ENCODE measurements at places on chromosomes 11 and 22.

DNA sequence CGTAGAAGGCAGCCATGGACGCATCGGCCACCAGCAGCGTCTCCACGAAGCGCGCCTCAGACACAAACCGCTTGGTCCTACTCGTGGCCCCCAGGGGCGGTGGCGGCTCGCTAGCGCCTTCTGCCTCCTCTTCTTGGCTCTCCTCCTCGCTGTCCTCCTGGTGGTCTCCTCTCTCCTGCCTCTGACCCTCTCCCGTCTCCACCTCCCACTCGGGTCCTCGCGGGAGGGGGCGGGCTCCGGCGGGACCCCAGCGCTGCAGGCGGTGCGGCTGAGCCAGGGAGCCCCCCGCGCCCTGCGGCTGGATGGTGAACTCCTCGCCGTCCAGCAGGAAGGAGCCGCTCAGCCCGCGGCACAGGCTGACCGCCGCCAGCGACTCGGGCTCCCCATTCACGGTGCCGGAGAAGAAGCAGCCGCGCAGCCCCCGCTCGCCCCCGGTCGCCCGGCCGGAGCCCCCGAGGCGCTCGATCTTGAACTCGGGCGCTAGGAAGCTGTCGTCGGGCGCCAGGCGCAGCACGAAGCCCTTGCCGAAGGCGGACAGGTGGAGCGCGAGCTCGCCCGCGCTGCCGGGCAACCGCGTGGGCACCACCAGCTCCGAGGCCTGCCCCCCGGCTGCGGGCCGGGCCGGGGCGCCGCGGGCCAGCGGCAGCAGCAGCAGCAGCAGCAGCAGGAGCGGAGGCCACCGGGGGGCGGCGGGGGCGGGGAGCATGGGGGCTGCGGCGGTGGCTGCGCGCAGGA lies 661 bp downstream of the ADAMTS8 start:
- no peak for DNase-seq

GRCh38 chr11:12485328-12485727 lies 108.0 kb downstream of the PARVA start:
- no peak for DNase-seq

- no peak for DNase-seq
Measured at GRCh38 chr11:103729617-103730016, 306.8 kb upstream of the DDI1 start.

- no peak for DNase-seq
Measured at GRCh38 chr11:69325446-69325845, 31.5 kb downstream of the MYEOV start.

DNA sequence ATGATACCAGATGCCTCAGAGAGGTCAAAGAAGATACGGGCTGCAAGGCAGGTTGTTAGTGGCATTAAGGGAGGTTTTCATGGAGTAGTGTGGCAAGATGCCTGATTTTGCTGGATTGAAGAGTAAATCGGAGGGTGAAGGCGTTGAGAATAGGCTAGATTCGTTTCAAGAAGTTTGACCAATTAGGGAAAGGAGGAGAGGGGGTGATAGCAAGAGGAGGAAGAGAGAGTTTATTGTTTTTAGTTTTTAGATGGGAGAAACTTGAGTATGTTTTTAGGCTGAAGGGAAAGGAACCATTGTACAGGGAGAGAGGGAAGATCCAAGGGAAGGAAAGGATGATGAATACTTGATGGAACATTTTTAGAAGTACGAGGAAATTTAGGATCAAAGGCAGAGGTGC lies 16.5 kb downstream of the CSTPP1 start:
- no peak for DNase-seq

- DNase-seq: no peak
Measured at GRCh38 chr11:11588243-11588642, 33.6 kb downstream of the GALNT18 start.

- DNase-seq: no peak
Measured at GRCh38 chr11:69499186-69499917, 17.9 kb downstream of the LINC01488 start.

DNA sequence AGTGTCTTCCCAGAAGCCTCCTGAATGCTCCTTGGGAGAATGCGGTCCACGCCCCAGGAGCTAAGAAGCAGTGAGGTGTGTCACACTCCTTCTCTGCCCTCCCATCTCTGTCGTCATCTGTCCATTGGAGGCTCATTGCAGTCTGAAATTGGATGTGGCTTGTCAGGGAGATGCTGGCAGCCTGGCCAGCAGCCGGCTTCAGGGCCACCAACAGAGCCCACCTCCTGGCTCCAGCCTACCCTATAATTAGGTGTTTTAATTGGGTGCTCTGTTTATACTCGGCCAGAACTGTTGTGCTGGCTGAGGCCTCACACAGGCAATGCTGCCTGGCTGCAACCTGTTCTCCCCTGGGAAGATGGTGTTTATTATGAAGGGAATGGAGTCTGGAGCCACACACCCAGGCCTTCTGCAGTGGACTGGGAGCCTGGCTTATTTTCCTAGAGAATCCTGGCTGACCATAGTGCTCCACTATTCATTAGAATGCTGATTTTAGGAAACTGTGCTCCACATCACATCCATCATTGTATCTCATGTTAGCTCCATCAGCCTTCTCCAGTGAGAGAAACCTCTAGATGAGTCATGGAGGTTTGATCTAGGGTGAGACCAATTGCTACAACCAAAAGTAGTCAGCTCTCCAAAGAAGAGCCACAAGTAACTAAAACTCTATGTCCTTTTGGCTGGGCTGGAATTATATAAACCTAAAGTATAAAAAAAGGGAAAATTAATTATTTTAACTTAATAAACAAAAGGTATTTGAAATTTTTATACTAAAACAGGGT lies 86.8 kb upstream of the CRTAM start:
- DNase-seq: no peak

GRCh38 chr22:44941207-44941606 lies 68.6 kb downstream of the PHF21B start:
- no peak for DNase-seq

- DNase-seq: no peak
Measured at GRCh38 chr11:83744620-83745192, 458.5 kb upstream of the CCDC90B start.

DNA sequence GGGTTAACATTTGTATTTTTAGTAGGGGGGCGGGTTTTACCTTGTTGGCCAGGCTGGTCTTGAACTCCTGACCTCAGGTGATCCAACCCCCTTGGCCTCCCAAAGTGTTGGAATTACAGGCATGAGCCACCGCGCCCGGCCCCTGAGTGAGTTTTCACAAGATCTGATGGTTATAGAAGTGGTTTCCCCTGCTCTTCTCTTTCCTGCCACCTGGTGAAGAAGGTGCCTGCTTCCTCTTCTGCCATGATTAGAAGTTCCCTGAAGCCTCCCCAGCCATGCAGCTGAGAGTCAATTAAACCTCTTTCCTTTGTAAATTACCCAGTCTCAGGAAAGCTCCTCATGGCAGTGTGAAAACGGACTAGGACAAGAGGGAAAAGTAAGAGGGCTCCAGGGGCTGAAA lies 259.1 kb upstream of the PLET1 start:
- DNase-seq: no peak

DNA sequence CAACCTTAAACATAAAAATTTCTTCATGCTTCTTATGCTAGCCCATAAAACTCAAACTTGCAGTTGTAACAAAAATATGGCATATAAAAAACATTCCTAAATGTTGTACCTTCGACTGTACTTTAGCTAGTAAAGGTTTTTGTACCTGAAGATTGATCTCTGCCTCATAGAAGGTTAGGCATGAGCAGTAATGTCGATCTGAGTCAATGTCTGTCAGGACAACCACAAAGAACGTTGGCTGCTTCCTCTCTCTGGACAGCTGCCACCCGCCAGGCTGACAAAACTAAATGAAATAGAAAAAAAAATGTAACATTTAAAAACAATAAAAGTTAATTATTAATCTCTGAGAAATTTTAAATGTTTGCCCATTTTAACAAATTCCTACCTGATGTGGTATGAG lies 251.3 kb downstream of the SBF2 start:
- DNase-seq: no peak

DNA sequence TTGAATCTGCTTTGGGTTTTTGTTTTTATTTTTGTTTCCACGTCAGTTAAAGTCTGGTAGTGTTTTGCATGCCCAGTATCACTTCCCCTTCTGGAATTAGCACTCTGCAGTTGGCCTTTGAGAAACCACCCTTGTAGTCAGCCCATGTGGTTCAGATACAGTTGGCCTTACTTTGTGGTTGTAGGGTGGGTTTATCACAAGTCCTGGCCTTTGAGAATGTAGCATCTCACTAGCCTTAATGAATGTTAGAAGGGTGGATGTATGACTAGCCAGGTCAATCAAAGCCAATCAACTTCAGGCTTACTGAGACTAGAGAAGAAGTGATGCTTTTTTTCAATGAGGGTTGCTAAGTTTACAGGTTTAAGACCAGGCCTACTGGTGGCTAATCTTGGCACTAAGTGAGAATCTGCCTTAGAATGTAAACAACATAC lies 19.8 kb downstream of the ARL14EP start:
- no peak for DNase-seq

GRCh38 chr11:45369313-45369712 lies 83.2 kb upstream of the SYT13 start:
- no peak for DNase-seq

GRCh38 chr22:17981497-17981896 lies 42.9 kb downstream of the MICAL3 start:
- DNase-seq: no peak

DNA sequence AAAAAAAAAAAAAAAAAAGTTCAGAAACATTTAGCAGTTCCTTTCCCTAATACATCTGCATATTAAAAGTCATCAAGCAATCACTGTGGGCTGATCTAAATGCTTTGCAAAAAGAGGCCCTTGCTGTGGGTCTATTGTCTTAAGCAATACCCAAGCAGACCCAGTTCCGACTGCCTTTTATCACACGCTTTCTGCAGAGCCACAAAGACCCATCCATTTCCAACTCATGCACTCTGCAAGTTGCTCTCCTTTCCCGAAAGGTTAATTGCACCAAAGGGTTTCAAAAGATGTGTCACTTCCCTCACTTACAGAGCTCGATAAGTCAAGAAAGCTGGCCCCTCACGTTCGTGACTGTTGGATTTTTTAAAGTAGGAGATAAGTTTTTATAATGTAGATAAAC lies 138.9 kb downstream of the MPPED1 start:
- no peak for DNase-seq

DNA sequence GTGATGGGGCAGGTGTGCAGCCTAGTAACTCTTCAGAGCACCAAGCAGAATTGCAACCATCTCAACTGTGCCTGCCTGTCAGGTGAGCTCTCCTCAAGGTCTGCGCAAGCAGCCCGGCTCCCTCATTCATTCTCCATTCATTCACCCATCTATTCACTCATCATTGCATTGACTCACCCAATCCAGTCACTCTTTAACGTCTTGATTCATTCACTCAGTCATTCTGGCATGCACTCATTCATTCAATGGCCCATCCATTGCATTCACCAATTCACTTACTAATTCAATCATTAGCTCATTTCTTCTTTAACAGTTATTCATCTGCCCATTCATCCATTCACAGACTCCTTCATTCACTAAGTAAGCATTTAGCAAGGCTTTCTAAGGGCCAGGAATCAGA lies 111.8 kb downstream of the PDE2A start:
- DNase-seq: no peak

DNA sequence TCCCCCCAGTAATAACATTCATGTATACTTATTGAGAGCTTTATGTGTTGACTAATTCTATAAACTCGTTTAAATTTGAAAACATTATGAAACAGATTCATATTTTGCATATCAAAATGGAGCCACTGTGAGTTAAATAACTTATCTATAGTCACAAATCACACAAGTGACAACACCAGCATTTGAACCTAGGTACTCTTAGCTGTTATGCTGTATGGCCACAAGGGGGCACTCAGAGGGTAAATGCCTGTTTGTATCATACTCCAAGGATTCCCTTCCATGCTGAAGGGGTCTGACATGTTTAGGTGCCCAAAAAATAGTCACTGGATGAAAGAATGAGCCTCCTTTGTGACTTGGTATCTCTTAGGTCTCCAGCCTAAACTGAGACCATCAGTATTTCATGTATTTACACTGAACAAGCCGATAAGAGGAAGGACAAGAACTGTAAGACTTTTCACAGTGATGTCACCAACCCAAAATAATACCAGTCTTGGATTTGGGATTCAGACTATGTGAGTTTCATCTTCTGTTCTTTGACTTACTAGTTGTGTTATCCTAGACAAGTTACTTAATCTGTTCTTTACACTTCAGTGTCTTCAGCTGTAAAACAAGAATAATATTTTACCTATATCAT lies 12.2 kb upstream of the OR52D1 start:
- DNase-seq: peak; percentile 23

GRCh38 chr11:86769219-86769618 lies 31.1 kb upstream of the PRSS23 start:
- no peak for DNase-seq

- no peak for DNase-seq
Measured at GRCh38 chr11:78339483-78339882, 78.1 kb downstream of the GAB2 start.

DNA sequence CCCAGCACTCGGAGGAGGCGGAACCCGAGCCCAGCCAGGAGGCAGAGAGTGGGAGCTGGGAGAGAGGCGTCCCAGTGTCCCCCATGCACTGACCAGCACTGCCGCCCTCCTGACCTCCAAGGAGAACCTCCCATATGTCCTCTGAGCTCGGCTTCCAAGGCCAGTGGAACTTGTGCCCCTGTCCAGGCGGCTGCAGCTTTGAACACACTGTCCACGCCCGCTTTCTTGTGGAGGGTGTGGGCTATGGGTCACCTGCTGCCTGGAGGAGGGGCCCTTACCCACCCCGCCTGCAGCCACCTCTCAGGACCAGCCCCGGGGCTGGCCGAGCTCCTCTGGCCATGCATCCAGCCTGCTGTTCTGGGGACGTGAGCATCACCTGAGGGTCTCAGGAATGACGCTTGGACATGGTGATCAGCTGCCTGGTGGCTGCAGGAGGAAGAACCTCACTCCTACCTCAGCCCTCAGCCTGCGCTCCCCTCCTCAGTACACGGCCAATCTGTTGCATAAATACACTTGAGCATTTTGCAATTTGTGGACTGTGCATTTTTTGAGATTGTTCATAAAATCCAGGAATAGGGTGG lies 22.2 kb upstream of the MUC5B start:
- no peak for DNase-seq

DNA sequence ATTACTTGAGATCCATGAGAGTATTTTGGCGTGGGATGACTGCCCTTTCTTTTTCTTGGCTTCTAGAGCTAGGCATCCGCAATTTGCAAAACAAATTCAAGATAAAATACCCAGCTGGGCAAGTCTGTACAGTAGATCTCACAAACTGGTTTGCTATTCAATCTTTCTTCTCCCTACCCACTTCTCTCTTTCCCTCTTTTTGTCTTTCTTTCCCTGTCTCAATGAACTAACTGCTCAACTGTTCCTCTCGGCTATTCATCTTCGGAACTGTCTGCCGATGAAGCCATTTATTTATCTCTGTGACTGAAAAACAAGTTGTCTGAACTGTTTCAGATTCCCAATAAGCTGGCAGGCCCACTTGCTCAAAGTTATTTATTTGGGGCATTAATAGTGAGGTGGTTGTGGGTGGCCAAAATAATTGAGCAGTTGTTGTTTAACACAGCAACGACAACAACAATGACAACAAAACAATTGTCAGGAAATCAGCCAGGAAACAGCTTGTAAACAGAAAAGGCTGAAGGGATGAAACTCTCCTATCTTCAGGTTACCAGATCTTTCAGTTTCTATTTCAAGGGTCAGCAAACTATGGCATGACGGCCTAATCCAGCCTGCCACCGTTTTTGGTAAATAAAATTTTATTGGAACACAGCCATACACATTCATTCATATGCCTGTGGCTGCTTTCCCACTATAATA lies 76.0 kb upstream of the MTMR2 start:
- DNase-seq: no peak

Data from activated CD4-positive, alpha-beta T cell treated with anti-CD3 and anti-CD28 coated beads for 24 hours (primary cell).